ENCODE measurements at places on chromosomes 2 and 18.
A peak's percentile ranks its signal among the peaks of the same experiment; 100 is the strongest.

- DNase-seq: no peak
- no peak overlapping the region for H3K4me3 ChIP-seq
- no peak overlapping the region for H3K27ac ChIP-seq
- peaks cover 77% of the 10 kb centered on the region for H3K27me3 ChIP-seq
These were observed 132.2 kb downstream of the DNER start for GRCh38 chr2:229582151-229582550.

DNA sequence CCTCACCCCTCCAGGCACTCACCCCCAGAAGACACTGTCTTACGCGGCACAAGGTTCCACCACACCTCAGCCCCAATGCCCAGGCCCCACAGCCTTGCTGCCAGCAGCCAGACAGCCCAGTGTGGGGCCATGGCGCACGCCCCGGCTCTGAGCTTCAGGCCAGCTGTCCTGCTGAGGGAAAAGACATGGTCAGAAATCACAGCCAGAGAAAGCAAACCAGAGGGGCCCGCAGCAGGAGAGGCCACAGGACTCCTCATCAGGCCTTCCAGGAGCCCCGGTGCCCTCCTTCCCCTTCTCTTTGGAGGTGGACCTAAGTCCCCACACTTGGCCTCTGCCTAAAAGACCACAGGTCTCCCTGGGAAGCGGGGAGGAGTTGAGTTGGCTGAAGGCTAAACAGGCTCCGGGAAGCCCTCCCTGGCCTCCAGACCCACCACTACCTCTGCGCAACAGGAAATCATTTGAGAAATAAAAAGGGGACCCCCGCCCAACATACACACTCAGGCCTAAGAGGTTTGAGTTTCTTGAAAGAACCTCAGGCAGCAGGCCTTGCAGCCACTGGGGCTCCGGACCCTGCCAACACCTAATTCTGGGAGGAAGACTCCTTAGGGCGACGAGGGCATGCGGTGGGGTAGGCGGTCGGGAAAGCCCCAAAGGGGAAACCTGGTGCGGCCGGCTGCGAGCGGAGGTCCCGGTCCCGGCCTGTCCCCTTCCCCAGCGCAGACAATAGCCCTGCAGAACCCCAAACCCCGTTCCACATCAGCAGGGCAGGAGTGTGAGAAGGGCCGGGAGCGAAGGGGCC is 1.9 kb downstream of the SEMA4C start:
- H3K4me3 ChIP-seq: peak overlapping the region; percentile 85
- peaks cover 36% of the 10 kb centered on the region for H3K36me3 ChIP-seq
- H3K27ac ChIP-seq: peak overlapping the region; percentile 54

- H3K27ac ChIP-seq: no peak overlapping the region
- no peaks in the 10 kb centered on the region for H3K36me3 ChIP-seq
- no peaks in the 10 kb centered on the region for H3K4me1 ChIP-seq
- DNase-seq: no peak
- no peak overlapping the region for H3K4me3 ChIP-seq
These were observed 282.9 kb upstream of the TNP1 start for GRCh38 chr2:217142649-217143266.

DNA sequence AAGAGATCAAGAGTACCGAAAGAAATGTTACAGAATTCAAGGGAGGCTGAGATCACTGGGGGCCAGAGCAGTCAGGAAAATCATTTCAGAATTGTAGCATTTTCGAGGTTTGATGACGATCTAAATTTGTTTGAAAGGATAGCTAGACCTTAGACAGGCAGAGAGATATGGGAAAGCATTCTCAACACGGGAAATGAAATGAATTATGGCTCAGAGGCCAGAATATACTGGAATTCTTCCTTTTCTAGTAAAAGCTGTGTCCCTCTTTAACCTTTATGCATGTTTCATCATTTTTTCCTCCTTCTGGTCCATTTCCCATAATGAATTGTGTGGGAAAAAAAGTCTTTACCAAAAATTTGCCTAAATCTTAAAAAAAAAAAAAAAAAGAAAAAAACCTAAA is 78.8 kb downstream of the NABP1 start:
- H3K36me3 ChIP-seq: no peaks in the 10 kb centered on the region
- H3K27me3 ChIP-seq: no peaks in the 10 kb centered on the region
- no peak for DNase-seq
- peaks cover 3% of the 10 kb centered on the region for H3K4me1 ChIP-seq

DNA sequence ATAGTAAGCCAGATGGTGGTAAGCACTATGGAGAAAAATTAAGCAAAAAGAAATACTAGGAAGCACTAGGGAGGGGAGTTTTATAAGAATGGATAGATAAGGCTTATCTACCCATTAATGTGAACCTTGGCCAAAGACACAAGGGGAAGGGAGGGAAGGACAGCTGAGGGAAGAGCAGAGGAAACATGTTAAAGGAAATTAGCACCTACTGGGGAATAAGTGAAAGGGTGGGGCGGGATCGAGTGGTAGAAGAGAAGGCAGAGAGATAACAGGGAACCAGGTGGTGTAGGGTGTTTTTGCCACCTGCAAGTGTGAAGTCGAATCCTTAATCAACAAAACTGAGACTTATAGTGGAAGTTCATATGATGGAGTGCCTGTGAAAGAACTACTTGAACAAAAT is 1.7 kb downstream of the UNC80 start:
- no peak overlapping the region for H3K4me3 ChIP-seq
- no peak overlapping the region for H3K27ac ChIP-seq
- H3K36me3 ChIP-seq: no peaks in the 10 kb centered on the region
- DNase-seq: no peak
- H3K4me1 ChIP-seq: no peaks in the 10 kb centered on the region

GRCh38 chr18:62937065-62937464 is 221.7 kb downstream of the PHLPP1 start:
- no peaks in the 10 kb centered on the region for H3K36me3 ChIP-seq
- no peaks in the 10 kb centered on the region for H3K4me1 ChIP-seq

- H3K4me1 ChIP-seq: peaks cover 7% of the 10 kb centered on the region
- H3K36me3 ChIP-seq: no peaks in the 10 kb centered on the region
- H3K27ac ChIP-seq: no peak overlapping the region
- no peak overlapping the region for H3K4me3 ChIP-seq
- no peaks in the 10 kb centered on the region for H3K27me3 ChIP-seq
These were observed 113.6 kb upstream of the STK17B start for GRCh38 chr2:196284866-196285557.

GRCh38 chr2:105754011-105754410 is 9.3 kb downstream of the NCK2 start:
- H3K27me3 ChIP-seq: no peaks in the 10 kb centered on the region
- peaks cover 92% of the 10 kb centered on the region for H3K4me1 ChIP-seq
- H3K36me3 ChIP-seq: peaks cover 29% of the 10 kb centered on the region
- H3K27ac ChIP-seq: peak overlapping the region; percentile 91

DNA sequence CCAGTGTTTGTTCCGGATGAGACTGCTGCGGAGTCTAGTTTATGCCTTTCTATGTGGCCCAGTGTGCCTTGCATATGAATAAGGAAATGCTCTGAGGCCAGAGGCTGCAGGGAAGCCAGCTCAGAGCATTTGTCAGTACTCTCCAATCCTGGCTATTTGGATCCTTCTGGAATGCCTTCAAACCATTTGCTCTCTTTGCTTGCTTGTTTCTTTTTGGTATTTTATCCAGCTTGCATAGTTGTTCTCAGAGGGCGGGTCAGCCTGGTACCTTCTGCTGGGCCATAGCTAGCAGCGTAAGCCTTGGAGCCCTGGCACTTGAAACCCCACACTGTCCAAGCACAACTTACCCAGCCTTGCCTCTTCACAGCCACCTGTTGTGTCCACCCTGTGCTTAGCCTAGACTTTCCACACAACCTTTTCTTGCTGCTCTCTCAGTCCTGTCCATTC is 20.5 kb downstream of the CENPO start:
- H3K27ac ChIP-seq: no peak overlapping the region
- peaks cover 1% of the 10 kb centered on the region for H3K4me1 ChIP-seq
- H3K36me3 ChIP-seq: peaks cover 13% of the 10 kb centered on the region
- H3K27me3 ChIP-seq: no peaks in the 10 kb centered on the region

DNA sequence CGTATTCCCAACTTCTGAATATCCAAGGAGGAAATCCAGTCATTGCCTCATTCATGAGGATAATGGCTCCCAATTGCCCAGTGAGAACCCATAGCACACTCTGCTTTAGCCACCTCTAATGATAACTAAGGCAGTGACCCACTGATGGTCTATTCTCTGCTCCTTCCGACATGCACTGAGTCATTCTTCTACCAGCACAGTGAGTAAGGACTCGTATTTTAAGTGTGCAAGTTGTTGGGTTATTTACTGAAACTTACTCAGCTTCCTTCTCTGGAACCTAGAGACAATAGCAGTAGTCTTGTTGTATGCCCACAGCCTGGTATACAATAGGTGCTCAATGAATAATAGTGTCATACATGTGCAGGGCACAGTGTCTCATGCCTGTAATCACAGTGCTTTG is 81.1 kb upstream of the ZNF397 start:
- no peaks in the 10 kb centered on the region for H3K36me3 ChIP-seq
- H3K27ac ChIP-seq: peak overlapping the region; percentile 85
- H3K27me3 ChIP-seq: peaks cover 19% of the 10 kb centered on the region
- peaks cover 17% of the 10 kb centered on the region for H3K4me1 ChIP-seq

- peaks cover 22% of the 10 kb centered on the region for H3K4me1 ChIP-seq
- H3K27me3 ChIP-seq: peaks cover 35% of the 10 kb centered on the region
- DNase-seq: peak; percentile 42
- peak within 1 kb of the TSS; percentile 45 for H3K27ac ChIP-seq
- H3K36me3 ChIP-seq: peaks cover 7% of the 10 kb centered on the region
- peak within 1 kb of the TSS; percentile 77 for H3K4me3 ChIP-seq
These were observed at the start of gene ANKRD29 for GRCh38 chr18:23662309-23663263. Gene ANKRD29 (minus strand): TSS chr18:23662911. CDS start chr18:23662730, 181 bp downstream.

- no peaks in the 10 kb centered on the region for H3K4me1 ChIP-seq
- H3K36me3 ChIP-seq: no peaks in the 10 kb centered on the region
- DNase-seq: no peak
- H3K27me3 ChIP-seq: no peaks in the 10 kb centered on the region
These were observed 269.4 kb upstream of the TANK start for GRCh38 chr2:160890667-160891352.

GRCh38 chr2:162746310-162746709 is 92.3 kb downstream of the KCNH7 start:
- DNase-seq: no peak
- H3K4me3 ChIP-seq: no peak overlapping the region
- H3K36me3 ChIP-seq: no peaks in the 10 kb centered on the region
- H3K27ac ChIP-seq: no peak overlapping the region
- H3K4me1 ChIP-seq: no peaks in the 10 kb centered on the region
- H3K27me3 ChIP-seq: no peaks in the 10 kb centered on the region

DNA sequence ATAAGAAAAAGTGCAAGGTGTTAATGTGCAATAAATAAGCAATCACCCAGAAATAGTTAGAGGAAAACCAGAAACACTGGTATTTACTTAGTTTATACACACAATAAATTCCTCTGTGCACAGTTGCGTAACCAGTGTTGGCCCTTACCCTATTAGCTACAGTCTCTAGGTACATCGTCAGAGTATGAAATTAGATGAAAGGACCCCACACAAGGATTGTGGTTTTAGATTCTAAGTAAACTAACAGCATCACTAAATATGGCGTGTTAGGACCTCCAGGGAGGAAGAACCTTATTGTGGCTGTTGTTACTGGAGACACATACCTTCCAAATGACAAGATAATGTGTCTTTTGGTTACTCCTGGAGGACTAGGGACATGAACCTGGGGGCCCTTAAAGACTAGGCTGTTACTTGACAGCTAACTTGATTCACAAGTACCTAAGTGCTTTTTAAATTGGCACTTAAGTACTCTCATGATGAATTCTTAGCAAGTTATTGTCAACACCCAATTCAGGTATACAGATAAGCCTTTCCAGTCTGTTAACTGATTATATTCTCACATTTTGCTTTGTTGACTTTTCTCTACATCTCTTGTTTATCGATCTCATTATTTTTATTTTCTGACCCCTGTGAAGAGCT is 115.3 kb downstream of the FEZ2 start:
- DNase-seq: no peak
- no peak overlapping the region for H3K27ac ChIP-seq
- H3K4me3 ChIP-seq: no peak overlapping the region
- no peaks in the 10 kb centered on the region for H3K27me3 ChIP-seq
- no peaks in the 10 kb centered on the region for H3K4me1 ChIP-seq

GRCh38 chr2:177489719-177490301 is 97.2 kb downstream of the AGPS start:
- no peak overlapping the region for H3K27ac ChIP-seq
- H3K27me3 ChIP-seq: no peaks in the 10 kb centered on the region
- no peak overlapping the region for H3K4me3 ChIP-seq
- H3K4me1 ChIP-seq: no peaks in the 10 kb centered on the region
- peaks cover 23% of the 10 kb centered on the region for H3K36me3 ChIP-seq
- no peak for DNase-seq

GRCh38 chr18:59994357-59994756 is 94.6 kb downstream of the PMAIP1 start:
- no peak overlapping the region for H3K27ac ChIP-seq
- no peaks in the 10 kb centered on the region for H3K36me3 ChIP-seq
- no peaks in the 10 kb centered on the region for H3K4me1 ChIP-seq

DNA sequence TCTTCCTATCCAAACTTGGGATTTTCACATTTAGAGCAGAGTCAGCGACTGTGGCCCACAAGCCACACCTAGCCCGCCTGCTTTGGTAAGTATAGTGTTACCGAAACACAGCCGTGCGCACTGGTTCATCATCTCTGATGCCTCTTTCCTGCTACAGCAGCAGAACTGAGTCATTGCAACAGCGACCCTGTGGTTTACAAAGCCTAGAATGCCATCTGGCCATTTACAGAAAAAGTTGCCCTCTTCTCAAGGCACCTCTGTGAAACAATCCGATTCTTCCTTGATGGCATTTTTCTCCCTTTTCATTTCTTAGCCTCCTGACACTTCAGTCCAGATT is 10.7 kb upstream of the IAH1 start:
- H3K36me3 ChIP-seq: peaks cover 26% of the 10 kb centered on the region
- peaks cover 14% of the 10 kb centered on the region for H3K4me1 ChIP-seq
- no peaks in the 10 kb centered on the region for H3K27me3 ChIP-seq
- peak; percentile 5 for DNase-seq

DNA sequence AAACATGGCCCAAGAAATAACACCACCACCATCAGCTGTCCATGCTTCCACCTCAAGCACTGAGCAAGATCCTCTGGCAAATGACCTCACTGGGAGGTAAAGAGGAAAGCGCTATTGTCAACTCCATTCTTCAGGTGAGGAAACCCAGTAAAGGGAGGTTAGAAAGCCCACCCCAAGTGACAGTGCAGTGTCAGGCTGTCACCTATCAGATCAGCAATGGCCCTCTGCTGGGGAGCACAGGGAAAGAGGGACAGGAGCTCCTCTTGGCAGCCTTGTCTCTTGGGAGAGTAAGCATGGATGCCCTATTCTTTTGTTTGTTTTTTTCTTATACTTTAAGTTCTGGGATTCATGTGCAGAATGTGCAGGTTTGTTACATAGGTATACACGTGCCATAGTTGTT is 104.3 kb upstream of the DAPL1 start:
- H3K27ac ChIP-seq: no peak overlapping the region
- DNase-seq: no peak
- peaks cover 20% of the 10 kb centered on the region for H3K27me3 ChIP-seq
- H3K36me3 ChIP-seq: peaks cover 3% of the 10 kb centered on the region
- H3K4me3 ChIP-seq: no peak overlapping the region

- H3K36me3 ChIP-seq: no peaks in the 10 kb centered on the region
- DNase-seq: peak; percentile 14
- peaks cover 82% of the 10 kb centered on the region for H3K27me3 ChIP-seq
- H3K4me3 ChIP-seq: peak within 1 kb of the TSS; percentile 92
These were observed at the start of gene FAM110C for GRCh38 chr2:46471-47345. Gene FAM110C (minus strand): TSS chr2:46505. CDS start chr2:46385, 120 bp downstream.

- no peaks in the 10 kb centered on the region for H3K36me3 ChIP-seq
- no peak overlapping the region for H3K27ac ChIP-seq
- no peak overlapping the region for H3K4me3 ChIP-seq
- no peaks in the 10 kb centered on the region for H3K4me1 ChIP-seq
These were observed 399.8 kb downstream of the TMEM182 start for GRCh38 chr2:103161456-103162289.

All from effector memory CD8-positive, alpha-beta T cell (primary cell).